Posterior vena cava (tissue), 2 donors: ENCODE measurements at places on chromosomes 7 and 10. TPM values are rescaled to one million over a fixed set of nuclear protein-coding genes. Genes with fewer than 3 reads are reported as not detected.

CFTR gene
- total RNA-seq, result not detected

EGR2 gene
- 4.0 TPM for total RNA-seq

DDC gene
- total RNA-seq, result not detected

TMEM248 gene
- total RNA-seq, result 82.1 TPM
